ENCODE measurements at places on chromosomes 7 and 10.
A peak's percentile ranks its signal among the peaks of the same experiment; 100 is the strongest.

DNA sequence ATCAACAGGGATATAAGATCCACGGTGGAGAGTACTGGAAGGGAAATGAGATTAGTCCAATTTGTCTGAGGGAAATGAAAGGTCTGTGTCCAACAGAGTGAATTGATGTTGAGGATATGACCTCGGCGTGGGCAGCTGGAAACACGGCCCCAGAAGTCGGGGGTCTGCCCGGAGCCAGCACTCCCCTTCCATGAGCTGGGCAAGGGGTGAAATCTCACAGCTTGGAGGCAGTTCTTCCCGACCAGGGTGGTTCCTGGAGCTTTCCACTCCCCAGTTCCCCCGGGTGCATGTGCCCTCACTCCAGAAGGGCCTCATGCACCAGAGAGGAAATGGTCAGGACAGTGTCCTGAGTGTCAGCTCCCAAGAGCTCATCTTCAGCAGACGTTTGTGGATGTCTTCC is 264.7 kb upstream of the PPP2R2D start:
- no peak for DNase-seq

- no peak for DNase-seq
Measured at GRCh38 chr7:71716690-71717089, 584.7 kb downstream of the GALNT17 start.

DNA sequence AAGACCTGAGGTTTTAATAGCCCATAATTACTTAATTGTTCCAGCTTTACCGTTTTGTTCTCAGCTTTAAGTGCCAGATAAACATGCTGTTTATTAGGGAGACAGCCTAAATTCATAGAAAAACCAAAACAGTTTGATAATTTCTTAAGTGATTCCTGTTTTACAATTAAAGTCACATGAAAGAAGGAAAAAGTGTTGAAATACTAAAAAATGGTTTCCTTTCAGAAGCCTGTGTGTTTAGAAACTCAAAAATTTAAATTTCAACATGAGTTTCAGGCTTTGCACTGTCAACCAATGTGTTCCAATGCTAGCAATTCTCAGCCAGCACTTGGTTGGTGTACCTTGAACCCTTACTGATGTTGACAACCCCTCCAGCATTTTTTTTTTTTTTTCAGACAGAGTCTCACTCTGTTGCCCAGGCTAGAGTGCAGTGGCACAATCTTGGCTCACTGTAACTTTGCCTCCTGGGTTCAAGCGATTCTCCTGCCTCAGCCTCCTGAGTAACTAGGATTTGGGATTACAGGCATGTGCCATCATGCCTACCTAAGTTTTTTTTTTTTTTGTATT is 135.3 kb downstream of the ICA1 start:
- DNase-seq, result no peak

- DNase-seq, result no peak
Measured at GRCh38 chr7:106987777-106988176, 56.7 kb upstream of the PRKAR2B start.

DNA sequence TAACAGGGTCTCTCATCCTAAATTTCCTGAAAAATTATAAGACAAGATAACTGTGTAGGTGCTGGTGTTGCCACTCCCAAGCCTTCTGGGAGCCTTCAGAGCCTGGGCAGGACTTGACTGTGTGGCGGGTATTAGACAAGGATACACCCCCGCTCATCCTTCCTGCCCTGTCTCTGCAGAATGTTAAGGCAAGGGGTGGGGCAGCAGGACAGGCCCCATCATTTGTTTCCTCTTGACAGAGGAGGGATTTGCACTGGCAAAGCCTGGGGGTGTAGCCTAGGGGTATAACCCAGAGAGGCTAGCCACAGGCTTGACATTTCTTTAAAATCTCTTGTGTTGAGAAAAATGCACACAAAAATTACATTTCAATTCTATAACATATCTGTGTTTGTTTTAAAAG is 63.5 kb downstream of the GOLGA7B start:
- no peak for DNase-seq

DNA sequence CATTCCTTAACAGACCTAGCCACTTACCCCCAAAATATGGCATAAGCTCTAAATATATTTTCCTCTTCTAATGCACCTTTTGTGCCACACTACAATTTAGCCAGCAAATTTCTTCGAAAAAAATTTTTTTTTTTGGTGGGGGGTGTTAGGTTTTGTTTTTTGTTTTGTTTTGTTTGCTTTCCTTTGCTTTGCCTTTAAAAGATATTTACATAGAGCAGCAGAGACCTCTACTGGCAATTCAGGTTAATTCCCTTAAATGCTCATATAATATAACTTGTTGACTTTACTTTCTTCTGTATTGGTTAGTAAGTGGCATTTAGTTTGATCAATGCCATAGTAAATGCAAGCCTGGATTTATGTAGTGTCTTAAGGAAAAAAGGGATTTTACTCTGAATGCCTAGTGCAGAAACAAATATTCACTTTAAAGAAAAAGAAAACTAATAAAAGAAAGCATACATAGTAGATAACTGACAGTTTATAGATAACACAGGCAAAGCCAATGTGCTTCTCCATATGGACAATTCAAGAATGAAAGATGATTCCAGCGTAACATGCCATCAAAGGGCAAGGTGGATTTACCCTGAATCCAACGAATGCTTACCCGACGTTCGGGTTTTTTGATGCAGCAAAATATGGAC is 1250.6 kb downstream of the GATA3 start:
- no peak for DNase-seq

DNA sequence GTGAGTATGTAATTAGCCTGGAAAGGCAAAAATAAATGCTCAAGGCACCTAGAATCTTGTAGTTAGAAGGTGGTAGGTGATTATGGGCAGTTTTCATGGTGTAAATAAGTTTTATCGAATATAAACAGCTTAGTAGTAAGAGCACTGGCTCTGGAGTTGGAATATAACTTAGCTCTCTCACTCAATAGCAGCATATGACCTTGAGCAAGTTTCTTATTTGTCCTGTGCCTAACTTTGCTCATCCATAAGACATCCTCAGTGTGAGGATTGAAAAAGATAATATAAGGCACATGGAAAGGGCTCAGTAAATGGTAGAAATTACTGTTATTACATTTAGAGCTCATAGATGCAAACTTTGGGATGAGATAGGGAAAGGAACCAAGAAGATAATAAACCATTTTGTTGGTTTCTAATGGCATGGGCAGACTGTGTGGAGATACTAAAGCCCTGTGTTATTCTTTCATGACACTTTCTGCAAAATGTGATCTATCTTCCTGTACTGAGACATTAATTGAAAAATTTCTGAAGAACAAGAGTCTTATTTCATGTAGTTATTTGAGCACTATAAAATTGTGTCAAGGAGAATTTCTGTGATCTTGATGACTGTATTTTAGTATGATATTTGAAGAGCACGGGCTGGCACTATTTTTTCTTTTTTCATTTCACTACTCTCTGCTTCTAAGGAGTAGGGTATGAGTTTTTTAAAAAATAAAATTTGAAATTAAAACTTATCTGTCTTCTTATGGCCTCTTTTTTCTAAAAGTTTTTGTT is 3.1 kb downstream of the SLK start:
- DNase-seq, result no peak

GRCh38 chr10:82288461-82288881 is 413.5 kb downstream of the NRG3 start:
- DNase-seq, result no peak

- no peak for DNase-seq
Measured at GRCh38 chr10:4260483-4261124, 475.6 kb upstream of the KLF6 start.

DNA sequence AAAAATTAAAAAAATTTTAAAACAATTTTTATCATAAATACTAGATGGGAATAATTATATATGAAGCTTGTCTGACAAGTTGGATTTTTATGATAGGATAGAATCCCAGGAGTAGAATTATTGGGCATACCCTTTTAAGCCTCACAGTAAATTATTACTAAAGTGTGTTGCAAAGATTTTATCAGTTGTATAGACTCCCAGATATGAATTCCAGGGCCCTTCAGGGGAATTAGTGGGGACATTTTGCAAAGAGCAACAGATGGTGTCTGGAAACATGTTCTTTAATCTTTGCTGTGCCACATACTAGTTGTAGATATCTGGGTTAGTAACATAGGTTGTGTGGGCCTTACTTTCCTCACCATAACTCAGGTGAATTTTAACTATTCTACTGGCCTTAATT is 28.7 kb downstream of the ZEB1 start:
- DNase-seq, result no peak

GRCh38 chr10:59550061-59550460 is 159.6 kb downstream of the SLC16A9 start:
- no peak for DNase-seq

- DNase-seq, result peak; percentile 48
Measured at GRCh38 chr10:71666639-71667386, 52.8 kb downstream of the C10orf105 start.

DNA sequence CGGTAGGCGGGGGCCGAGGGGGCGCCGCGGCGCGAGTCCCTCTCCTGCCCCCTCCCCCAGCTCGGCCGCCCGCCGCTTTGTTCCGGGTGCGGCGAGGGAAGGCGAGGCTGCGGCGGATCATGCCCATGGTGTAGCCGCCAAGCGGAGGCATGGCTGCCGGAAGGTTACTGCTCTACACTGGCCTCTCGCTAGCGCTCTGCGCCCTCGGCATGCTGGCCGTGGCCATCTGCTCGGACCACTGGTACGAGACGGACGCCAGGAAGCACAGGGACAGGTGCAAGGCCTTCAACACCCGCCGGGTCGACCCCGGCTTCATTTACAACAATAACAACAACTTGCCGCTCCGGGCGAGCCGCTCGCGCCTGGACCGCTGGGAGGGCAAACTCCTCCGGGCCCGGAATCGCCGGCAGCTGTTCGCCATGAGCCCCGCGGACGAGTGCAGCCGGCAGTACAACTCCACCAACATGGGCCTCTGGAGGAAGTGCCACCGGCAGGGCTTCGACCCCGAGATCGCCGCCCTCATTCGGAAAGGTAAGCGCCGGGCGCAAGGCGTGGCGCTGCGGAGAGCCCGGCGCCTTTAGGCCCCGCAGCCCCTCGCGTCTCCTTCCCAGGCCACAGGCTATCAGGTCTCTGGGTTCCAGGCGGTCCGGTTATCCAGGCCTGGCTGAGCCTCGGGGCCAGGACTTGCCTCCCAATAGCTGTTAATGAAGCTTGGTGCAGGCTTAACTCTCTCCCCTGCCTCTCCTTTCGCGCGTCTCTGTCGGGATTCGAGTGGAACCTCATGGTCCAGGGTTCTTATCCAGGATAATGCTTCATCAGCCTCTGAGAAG is 513 bp downstream of the TMEM178B start:
- DNase-seq, result no peak

DNA sequence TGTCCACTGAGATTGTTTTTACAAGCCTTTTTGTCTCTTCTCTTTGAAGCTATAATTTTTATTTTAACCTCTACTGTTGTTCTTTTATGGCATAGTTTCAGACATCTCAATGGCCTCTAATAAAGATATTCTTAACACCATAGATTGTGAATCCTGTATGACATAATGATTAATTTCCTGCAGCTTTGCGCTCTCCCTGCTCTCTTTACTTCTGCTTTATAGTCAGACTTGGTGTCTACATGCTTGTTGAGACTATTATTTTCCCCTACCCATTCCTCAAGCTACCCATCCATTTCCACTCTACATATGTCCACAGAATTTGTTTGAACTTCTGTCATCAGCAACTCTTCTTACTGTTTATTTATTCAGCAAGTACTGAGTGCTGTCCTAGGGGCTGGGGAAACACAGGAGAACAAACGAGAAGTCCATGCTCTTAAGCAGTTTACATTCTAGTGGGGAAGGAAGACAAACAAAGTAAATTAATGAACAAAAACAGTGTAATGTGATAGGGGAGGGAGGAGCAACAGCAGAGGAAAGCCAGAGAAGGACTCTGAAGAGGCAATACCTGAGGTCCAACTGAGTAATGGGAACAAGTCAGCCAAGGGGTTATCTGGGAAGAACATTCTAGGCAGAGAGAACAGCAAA is 110.1 kb downstream of the CDK14 start:
- DNase-seq, result no peak

- no peak for DNase-seq
Measured at GRCh38 chr10:10991144-10991543, 26.5 kb upstream of the CELF2 start.

DNA sequence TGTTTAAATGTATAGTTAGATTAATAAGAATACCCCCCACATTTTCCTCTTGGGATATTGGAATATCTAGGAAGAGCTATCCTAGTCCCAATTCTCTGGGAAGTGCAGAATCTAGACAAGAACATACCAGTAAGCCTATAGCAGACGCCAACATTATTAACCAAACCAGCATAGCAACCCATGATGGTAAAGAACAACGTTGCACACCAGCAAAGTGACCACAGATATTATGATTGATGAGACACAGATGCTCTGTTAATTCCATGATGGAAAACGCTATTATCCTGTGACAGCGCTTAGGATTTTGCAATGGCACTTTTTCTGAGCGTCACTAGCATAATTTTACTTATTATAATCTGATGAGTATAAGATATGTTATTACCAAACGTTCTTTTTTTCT is 603.1 kb upstream of the PCDH15 start:
- no peak for DNase-seq

DNA sequence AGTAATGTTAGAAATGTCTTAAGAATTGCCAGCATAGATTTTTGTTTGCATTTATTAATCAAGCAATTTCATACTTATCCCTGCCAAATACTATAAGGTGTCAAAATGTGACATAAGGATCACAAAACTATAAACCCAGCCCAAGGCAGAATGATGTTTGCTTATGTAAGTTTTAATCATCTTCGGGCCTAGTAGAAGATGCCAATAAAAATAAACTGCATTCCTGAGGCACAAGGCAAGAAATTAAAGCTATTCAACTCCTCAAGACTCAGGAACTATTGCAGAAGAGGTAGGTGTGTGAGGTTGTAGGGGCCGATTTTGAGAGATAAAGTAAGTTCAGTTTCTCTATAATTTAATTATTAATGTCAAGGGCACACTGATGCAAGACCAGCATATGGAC is 189.4 kb upstream of the AHR start:
- no peak for DNase-seq

DNA sequence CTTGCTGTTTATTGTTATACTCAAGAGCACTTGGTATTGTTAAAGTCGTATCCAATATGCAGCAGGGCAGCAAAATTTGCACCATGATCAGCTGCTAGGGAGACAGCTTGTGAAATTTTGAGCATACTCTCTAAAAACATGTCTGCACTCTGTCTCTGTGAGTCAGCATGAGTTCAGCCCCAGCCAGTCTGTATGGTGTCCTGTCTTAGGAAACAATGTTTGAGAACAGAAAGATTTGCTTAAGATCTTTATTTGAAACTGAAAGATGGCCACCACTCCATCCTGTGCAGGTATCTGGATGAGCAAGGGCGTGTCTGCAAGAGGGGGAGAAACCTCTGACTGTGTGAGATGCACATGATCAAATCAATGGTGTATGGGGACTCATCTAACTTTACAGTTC is 97.1 kb downstream of the GNAI1 start:
- DNase-seq, result no peak

DNA sequence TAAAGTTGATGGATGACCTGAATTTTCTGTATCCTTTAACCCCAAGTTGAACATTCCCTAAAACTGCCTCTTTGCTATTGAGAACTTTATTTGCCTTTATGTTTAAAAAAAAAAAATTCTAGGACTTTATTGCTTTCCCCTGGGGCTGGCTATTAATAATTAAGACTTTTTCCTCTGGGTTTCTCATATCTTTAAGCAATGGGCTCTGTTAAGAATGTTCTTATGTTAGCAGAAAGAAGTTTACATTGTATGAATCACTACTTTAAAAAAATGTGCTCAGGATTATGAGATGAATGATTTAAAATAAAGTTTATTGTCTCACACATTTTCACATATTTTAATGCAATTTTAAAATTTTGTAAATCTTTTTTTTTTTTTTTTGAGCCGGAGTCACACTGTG is 19.5 kb downstream of the TAX1BP1 start:
- no peak for DNase-seq
